Cerebellar cortex (tissue), 1 donor: ENCODE measurements at places on chromosomes 12 and 14.
A peak's percentile ranks its signal among the peaks of the same experiment; 100 is the strongest.

GRCh38 chr14:87014856-87015255 lies 978.1 kb downstream of the GALC start:
- no peak for DNase-seq

DNA sequence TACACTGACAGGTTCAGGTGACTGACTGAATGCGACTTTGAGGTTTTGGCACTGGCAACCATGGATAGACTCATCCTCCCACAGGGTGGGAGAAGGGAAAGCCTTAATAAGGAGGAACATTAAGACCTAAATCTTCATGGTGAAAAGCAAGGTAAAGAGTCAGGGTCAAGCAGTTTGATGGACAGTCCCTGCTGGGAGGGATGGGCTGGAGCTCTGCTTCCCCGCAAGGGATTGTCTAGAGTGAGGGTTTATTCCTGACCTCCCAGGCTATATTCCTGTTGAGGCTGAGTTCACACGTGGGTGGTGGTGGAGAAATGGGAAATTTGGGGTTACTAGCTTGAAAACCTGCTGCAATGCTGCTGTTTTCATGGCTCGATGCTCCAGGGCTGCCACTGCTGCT lies 9.4 kb upstream of the STAC3 start:
- no peak for DNase-seq

- DNase-seq, result no peak
Observed at GRCh38 chr12:61956545-61956944, 303.7 kb upstream of the USP15 start.

DNA sequence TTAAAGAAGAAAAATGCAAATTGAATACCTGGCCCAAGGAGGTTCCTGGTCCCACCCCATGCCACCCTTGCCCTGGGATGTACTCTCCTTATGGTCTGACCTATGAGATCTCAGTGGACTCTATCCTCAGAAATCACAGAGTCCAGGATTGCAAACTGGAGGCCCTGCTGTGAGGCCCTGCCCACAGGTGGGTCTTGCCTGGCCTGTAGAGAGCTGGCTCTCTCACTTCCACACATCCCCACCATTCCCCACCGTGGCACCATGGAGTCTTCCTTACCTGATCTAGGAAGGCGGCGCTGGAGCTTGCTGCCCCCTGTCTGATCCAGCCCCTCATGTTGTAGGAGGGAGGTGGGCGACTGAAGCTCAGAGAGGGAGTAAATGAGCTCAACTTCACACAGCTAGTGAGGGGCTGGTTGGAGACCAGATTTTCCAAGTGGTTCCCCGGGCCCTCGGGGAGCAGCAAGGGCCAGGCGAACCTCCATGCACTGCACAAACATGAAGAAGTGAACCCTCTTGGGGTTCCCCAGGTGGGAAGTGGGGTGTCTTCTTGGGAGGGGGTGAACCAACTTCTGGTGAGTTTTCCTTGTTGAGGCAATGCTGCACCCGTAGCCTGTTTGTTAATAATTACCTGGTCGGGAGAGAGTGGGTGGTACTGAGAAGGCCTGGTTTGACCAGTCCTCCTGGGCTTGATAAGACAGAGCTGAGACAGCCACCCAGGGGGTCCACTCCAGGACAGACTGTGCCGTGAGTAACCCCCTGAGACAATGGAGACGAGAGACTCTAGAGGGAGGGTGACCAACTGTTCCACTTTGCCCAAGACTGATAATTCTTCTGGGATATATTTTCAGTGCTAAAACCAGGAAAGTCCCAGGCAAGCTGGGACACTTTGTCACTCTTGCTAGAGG lies at the start of gene SERPINA4:
Gene SERPINA4, plus strand, starts transcription at position 692 of the 905 bp plus-strand sequence. CDS start 2,041 bp downstream, outside the sequence.
- no peak for DNase-seq

- peak; percentile 80 for DNase-seq
Observed at GRCh38 chr12:2804393-2805142, 7.9 kb upstream of the ITFG2 start.

DNA sequence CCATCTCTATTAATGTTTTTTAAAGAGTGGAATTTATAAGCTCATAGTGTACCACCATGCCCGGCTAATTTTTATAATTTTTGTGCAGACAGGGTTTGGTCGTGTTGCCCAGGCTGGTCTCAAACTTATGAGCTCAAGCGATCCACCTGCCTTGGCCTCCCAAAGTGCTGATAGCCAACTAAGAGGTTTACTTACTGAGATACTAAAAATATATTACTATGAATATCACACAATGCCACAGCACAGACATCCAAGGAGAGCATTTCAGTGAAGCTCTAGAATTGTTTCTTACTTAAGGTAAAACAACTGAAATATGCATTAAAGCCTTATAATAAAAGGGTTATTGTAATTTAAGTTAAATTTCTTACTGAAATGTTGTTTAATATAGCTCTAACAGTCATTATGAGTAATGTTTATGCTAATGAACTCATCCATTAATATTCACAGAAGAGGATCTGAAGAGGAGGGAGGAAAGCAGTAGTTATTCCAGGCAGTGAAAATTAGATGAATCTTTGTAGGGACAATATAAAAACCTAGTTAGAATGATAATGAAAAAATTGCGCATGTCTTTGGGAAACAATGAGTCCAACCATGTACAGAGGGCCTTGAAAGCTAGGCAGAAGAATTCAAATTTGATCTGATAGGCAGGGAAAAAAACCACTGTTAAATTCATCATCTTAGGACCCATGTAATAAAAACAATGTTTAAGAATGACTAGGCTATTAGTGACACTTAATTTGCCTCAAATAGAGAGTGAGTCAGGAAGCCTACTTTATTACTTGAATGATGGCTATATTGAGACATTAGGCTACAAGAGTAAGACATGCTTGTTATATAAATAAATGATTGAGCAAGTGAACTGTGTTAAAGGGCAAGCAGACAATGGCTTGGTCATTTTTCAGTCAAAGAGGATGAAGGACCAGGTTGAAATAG lies 99.2 kb downstream of the SLC41A2 start:
- DNase-seq, result no peak

DNA sequence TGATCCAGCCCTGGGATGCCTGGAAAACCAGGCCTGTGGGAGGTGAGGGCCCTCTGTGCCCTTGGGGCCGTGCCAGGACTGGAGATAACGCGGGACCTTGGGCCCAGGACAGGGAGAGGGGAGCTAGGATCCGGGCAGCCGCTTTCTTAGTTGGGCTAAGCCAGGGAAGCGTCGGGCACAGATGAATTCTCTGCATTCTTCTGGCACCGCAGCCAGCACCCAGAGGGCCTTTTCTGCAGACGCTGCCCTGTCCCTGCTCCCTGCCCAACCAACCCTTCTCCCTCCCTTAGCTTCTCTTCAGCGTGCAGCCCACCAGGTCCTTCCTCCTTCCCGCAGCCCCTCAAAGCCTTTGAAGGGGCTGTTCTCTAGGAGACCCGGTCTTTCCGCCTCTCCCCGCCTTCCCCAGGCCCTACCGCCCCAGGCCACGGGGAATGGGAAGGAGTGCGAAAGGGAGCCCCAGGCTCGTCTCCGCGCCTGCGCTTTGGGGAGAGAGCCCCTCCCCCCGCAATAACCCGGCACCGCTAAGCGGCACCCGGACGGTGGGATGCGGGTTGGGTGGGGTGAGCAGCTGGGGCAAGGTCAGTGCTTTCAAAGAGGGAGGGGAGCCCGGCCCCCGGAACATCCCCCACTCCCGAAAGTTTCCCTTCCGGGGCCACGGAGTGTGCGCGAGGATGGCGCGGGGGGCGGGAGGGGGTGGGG lies 663 bp downstream of the NCKAP5L start:
- DNase-seq, result peak; percentile 65

DNA sequence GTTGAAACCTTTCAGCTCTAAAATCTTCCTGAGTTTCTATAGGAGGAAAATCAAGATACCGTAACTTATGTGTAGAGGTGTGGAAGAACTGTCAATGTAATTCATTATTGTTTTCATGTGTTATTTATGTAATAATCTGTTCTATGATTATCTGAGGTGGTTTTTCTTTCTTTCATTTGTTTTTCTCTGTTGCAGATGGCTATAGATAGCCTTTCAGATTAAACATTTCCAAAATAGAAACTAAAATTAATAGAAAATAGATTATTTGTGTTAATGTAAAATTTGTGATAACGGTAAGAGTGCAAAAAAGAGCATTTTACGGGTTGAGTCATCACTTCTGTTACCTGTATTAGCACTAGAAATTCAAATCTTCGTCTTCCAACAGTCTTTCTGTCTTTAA lies 128.8 kb downstream of the SYNE2 start:
- no peak for DNase-seq

DNA sequence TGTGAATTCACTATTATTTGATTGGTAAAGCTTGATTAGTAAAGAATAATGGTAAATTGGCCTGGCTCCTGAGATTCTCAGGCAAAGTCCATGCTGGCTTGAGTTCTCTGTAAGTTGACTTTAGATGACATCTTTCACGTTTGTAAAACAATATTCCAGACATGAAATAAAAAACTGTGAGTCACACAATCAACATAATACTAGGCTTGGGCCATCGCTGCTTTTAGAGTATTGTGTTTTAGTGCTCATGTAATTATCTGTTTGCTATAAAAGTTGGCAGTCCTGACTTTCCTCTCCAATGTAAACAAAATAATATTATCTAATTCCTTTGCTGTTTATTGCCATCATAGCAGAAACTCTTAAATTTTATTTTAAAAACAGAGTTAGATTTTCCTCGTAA lies 3.9 kb upstream of the TBC1D30 start:
- no peak for DNase-seq

- DNase-seq, result no peak
Observed at GRCh38 chr12:117501076-117501869, 139.8 kb upstream of the NOS1 start.

GRCh38 chr12:81021834-81022233 lies 56.0 kb upstream of the ACSS3 start:
- DNase-seq, result no peak

GRCh38 chr14:22822016-22822570 lies 6.9 kb upstream of the SLC7A7 start:
- DNase-seq, result no peak

- peak; percentile 94 for DNase-seq
Observed at GRCh38 chr12:65533177-65533883, 254.8 kb downstream of the MSRB3 start.

DNA sequence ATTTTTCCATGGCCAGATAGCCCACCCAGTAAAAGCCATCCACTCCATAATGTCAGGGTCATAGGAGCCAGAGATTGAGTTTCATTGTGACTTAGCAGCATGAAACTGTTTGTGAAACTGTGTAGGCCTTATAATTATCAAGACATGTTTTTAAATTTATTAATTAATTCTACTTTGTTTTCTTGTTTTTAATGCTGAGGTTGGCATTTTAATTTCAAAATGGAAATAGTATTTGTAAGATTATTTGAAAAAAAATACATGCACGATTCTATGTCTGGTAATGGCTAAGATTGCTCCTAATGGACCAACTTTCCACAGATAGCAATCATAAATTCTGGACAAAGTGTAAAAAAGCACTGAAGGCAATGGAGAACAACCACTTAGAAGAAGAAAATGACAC lies 67.1 kb downstream of the GPR137C start:
- no peak for DNase-seq

GRCh38 chr14:71905860-71906259 lies 26.4 kb upstream of the RGS6 start:
- DNase-seq, result no peak
